ENCODE measurements at places on chromosomes 2 and 18.

DNA sequence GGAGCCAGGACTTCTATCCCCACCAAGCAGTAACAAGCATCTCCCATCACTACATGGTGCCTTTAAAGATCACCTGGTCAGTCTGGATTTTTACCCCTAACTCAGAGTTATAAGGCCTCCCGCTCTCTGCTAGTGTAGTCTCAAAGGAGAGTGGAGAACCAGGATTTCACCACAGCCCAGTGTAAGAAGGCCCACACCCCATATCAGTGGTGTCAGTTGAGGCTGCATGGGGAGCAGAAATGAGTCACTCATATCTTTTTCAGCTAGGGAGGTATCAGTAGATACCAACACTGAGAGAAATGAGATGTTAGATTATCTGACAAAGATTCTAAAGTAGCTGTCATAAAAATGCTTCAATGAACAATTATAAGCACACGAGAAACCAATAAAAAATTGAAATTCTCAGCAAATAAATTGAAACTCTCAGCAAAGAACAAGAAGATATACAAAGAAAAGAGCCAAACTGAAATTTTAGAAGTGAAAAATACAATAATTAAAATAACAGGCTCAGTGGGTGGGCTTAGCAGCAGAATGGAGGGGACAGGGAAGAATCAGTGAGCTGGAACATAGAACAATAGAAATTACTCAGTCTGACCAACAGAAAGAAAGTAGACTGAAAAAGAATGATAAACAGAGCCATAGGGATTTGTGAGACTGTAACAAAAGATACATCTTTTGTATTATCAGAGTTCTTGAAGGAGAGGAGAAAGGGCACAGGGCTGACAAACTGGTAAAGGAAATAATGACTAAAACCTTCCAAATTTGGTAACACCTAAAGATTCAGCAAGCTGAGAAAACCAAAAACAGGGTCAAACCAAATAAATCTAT lies 257.7 kb downstream of the ANAPC1 start:
- no peak for DNase-seq

- no peak for DNase-seq
Measured at GRCh38 chr2:189020179-189020578, 46.0 kb downstream of the COL3A1 start.

- no peak for DNase-seq
Measured at GRCh38 chr18:5393779-5394178, 98.3 kb upstream of the ZBTB14 start.

- DNase-seq: no peak
Measured at GRCh38 chr2:205696927-205697441, 14.7 kb downstream of the NRP2 start.

- no peak for DNase-seq
Measured at GRCh38 chr2:525611-526010, 151.6 kb downstream of the TMEM18 start.

GRCh38 chr2:231861288-231861931 lies 64.8 kb downstream of the NPPC start:
- no peak for DNase-seq

DNA sequence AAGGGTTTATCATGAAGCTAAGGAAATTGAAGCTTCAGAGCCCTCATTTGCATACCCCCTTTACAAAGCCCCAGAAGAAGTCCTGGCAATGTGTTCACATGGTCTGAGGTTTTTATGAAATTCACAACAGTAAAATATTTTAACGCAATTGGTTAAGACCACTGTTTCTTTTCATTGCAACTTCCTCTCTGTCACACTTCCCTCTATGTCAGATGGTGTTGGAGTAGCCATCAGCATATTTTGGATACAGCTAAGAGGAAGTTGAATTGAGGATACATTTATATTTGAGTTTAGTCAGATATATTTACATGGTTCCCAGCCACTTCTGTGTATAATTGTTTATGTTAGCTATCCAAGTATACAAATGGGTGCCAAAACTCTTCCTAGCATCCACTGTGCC lies 170.0 kb downstream of the TXNL1 start:
- no peak for DNase-seq

DNA sequence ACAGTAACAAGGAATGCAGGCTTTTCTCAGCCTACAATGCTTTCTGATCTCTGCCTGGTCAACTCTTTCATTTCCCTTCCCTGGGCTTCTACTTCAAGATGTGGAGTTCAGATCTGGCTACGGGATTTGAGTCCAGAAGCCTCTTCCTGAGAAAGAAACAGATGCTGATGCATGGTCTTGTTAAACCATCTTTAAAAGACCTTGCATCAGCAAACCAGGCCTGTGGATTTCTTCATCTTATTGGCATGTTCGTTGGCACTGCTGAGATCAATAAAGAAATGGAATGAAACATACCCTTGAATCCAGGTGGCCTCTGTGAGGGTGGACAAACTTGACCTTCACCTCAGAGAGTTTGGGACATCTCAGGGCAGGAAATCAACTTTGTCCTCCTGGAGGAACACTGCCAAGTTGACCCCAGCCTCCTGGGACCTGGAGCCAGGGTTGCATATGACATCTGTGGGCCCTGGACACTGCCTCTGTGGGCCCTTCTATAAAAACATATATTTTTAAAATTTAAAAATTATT lies 21.4 kb downstream of the IGFBP2 start:
- no peak for DNase-seq

GRCh38 chr2:109052922-109053321 lies 63.9 kb upstream of the EDAR start:
- DNase-seq: no peak

DNA sequence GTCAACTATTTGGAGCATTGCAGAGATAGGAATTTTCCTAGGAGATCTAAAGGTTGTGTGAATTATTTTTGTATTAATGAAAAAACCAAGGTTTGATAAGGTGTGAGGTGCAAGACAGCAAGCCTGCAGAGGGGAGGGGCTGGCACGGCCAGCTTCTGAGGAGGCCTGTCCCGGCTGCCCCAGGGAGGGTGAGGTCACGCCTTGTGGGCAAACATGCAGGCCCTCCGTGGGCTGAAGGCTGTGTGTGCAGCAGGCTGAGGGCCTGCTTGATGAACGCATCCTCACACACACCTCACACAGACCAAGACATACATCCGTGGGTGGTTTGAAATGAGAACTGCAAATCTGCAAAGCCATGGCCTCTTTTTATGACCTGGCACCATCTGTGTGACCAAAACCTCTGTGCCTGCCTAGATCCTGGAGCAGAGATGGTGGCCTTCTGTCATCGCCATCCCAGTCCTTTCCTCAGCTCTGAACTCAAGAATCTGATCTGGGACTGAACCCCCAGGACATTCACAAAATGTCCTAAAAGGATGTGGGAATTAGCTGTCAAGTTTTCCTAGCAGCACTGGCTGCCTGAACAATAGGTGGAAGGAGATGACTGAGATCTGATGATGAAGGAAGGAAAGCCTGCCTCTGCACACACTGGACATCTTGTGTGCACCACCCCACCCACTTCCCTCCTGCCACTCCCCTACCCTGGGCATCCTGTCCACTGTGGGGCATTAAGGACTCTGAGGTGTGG lies 102.4 kb upstream of the MGAT4A start:
- DNase-seq: no peak

GRCh38 chr2:55415300-55415699 lies 4.4 kb downstream of the CCDC88A start:
- DNase-seq: no peak

- DNase-seq: peak; percentile 40
Measured at GRCh38 chr2:176653479-176654443, 384.5 kb downstream of the MTX2 start.

DNA sequence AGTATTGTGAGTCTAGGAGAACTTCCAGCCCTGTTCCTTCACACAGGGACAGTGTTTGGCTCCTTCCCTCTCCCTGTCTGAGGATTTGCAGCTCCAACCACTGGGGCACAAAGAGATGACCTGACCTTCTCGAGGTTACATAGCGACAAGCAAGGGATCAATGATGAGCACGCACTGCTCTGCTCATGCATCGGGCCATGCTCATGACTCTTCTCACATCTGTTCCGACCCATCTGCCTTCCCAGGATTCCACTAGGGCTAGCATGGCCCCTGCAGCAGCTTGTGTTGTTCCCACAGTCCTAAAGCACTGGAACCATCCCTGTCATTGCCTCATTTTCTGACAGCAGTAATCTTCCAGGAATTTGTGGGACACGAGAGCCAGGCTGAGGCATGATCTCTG lies 78.8 kb upstream of the ARHGAP28 start:
- no peak for DNase-seq

DNA sequence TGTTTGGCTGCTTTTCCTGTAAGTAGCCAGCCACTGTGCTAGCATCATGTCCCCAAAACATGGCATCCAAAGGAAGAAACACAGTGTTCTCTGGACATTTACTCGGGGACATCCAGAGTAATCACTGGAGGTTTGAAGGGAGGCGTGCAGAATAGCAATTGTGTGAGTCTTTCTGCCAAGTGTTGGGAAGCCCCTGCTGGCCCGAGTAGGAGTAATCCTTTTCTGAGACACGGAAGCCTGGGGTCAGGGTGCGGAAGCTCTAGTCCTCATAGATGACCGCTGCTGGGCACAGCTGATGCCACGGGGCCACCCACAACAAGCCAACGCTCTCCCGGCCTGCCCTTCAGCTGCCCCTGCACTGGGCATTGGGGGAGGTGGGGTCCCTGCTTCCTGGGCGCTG lies 24.8 kb upstream of the HDAC4 start:
- peak; percentile 73 for DNase-seq

GRCh38 chr2:38398739-38399138 lies 21.7 kb upstream of the ATL2 start:
- DNase-seq: no peak

GRCh38 chr18:72637721-72638120 lies 93.6 kb upstream of the CBLN2 start:
- DNase-seq: no peak

- no peak for DNase-seq
Measured at GRCh38 chr2:176068419-176068832, 15.3 kb downstream of the EVX2 start.

GRCh38 chr18:44725300-44726058 lies 44.8 kb downstream of the SETBP1 start:
- no peak for DNase-seq

- no peak for DNase-seq
Measured at GRCh38 chr18:13099113-13099512, 108.0 kb downstream of the CEP192 start.

DNA sequence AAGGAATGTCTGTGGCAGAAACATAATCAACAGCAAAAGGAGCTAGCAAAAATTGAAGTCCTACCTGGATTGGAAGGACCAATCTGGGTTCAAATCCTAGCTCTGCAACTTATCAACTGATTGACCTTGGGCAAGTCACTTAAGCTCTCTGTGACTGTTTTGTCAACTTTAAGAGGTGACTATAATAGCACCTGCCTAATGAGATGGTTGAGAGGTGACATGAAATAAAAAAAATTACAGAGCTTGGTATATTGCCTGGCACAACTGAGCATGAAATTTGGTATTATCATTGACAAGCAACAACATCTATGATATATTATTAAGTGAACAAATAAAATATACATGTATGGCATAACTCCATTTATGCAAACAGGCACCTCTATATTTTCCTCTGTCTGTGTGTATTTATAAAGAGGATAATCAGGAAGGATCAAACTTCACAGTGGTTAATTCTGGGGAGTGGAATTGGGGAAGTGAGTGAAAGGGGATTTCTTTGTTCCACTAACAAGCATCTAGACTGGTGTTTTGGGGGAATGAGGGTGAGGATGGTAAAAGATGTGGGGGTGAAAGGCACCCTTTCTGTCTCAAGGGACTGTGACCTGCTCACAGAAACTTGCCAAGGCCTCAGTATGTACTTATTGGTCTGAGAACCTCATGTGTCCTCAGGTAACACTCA lies 132.8 kb upstream of the SERTAD2 start:
- DNase-seq: no peak

DNA sequence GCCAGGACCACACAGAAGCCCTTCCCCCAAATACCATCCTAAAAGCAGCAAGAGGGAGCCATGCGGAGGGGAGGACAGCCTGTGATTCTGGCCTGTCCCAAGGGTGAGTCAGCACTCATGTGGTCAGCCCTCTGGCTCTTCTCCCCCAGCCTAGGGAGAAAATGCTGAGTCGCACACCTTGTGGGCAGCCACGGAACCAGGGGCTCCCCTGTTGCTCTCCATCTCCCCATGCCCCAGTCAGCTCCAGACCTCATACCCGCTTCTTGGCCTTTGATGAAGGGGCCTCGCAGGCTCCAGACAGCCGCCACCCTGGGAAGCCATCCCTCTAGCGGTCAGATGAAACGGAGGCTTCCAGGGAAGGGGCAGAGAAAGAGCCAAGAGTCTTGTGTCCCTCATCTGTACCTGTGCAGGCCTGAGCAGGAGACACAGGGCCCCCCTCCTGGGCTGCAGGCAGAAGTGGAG lies 181.3 kb upstream of the SIX2 start:
- DNase-seq: no peak

GRCh38 chr2:219071131-219071816 lies 10.6 kb upstream of the IHH start:
- no peak for DNase-seq

- DNase-seq: no peak
Measured at GRCh38 chr18:77320971-77321559, 71.4 kb downstream of the GALR1 start.

DNA sequence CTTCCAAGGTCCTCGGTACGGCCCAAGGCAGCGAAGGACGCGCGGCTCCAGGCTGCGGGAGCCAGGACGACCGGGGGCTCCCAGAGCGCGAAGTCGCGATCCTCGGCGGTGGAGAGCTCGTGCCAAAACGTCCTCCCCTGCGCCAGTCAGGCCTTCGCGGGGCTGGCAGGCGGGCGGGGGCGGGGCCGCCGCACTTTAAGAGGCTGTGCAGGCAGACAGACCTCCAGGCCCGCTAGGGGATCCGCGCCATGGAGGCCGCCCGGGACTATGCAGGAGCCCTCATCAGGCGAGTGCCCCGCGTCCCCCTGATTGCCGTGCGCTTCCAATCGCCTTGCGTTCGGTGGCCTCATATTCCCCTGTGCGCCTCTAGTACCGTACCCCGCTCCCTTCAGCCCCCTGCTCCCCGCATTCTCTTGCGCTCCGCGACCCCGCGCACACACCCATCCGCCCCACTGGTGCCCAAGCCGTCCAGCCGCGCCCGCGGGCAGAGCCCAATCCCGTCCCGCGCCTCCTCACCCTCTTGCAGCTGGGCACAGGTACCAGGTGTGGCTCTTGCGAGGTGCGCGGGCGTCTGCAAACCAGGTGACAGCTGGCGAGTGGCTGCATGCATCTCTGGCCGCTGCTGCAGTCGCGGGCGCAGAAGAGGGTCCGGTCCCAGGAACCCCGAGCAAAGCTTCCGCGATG lies at the start of gene CIDEA:
Gene CIDEA, plus strand, starts transcription at position 226 of the 684 bp plus-strand sequence. Its CDS starts 23 bp downstream, at position 249.
- no peak for DNase-seq

- no peak for DNase-seq
Measured at GRCh38 chr18:51211552-51211951, 14.1 kb upstream of the MEX3C start.

- no peak for DNase-seq
Measured at GRCh38 chr2:232950751-232951150, 62.3 kb downstream of the NGEF start.

DNA sequence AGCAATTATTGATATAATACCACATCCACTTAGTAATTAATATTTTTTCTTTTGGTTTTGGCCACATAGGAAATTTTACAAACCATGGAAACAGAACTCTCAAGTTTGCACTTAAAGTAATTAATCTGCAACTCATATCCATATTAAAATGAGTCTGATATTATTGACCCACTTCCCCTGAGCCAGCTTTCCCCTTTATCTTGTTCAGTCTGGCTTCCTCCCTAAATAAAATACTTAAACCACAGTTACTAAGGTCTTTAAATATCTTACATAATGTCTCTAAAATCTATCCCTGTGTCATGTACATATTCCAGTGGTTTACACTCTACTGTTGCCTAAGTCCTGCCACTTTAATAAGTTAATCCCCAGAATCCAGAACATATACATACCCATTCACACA lies 564.9 kb upstream of the FSHR start:
- DNase-seq: no peak

Measured in hypothalamus (tissue), 51 donors.